ENCODE measurements at places on chromosomes 2 and 18. TPM values are rescaled to one million over a fixed set of nuclear protein-coding genes. Genes with fewer than 3 reads are reported as not detected.

- DNase-seq, result no peak
- H3K4me1 ChIP-seq, result peaks cover 25% of the 10 kb centered on the region
Measured at GRCh38 chr2:96164459-96165184, 19.4 kb upstream of the DUSP2 start.

- H3K27me3 ChIP-seq, result peaks cover 62% of the 10 kb centered on the region
- no peaks in the 10 kb centered on the region for H3K36me3 ChIP-seq
- DNase-seq, result no peak
- no peak overlapping the region for H3K4me3 ChIP-seq
Measured at GRCh38 chr2:172300851-172301250, 126.5 kb upstream of the ITGA6 start.

The IL37 gene
- not detected for total RNA-seq

The MC4R gene
- not detected for total RNA-seq

The NXPH2 gene
- total RNA-seq, result not detected

- H3K27ac ChIP-seq, result no peak overlapping the region
- no peaks in the 10 kb centered on the region for H3K4me1 ChIP-seq
- H3K27me3 ChIP-seq, result peaks cover 45% of the 10 kb centered on the region
Measured at GRCh38 chr2:225378984-225379383, 20.5 kb upstream of the NYAP2 start.

GRCh38 chr2:20530520-20530919, 83.6 kb downstream of the RHOB start:
- H3K27ac ChIP-seq, result no peak overlapping the region
- DNase-seq, result no peak
- peak overlapping the region; percentile 36 for H3K4me3 ChIP-seq
- H3K4me1 ChIP-seq, result peaks cover 2% of the 10 kb centered on the region

- no peaks in the 10 kb centered on the region for H3K4me1 ChIP-seq
- no peak overlapping the region for H3K4me3 ChIP-seq
- H3K27me3 ChIP-seq, result no peaks in the 10 kb centered on the region
- no peak for DNase-seq
Measured at GRCh38 chr2:2874341-2874740, 503.3 kb downstream of the EIPR1 start.

DNA sequence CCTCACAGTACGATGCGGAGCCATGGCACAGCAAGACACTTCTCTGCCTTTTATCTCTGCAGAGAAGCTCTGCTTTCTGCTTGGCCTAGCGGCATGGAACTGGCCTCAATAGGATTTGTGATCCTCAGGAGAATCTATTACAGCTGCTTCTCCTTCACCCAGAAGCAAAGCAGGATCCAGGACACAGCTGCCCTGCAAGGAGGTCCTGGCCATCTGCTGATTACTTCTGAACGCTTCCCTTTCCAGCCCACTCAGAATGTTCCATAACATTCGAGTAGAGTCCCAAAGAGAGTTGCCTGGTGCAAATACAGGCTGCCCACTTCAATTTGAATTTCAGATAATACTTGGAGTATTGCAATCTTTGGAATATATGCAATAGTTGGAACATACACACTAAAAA, 29.2 kb upstream of the KCNS3 start:
- H3K4me3 ChIP-seq, result no peak overlapping the region
- DNase-seq, result no peak
- H3K36me3 ChIP-seq, result no peaks in the 10 kb centered on the region
- peaks cover 57% of the 10 kb centered on the region for H3K27me3 ChIP-seq
- H3K4me1 ChIP-seq, result no peaks in the 10 kb centered on the region

DNA sequence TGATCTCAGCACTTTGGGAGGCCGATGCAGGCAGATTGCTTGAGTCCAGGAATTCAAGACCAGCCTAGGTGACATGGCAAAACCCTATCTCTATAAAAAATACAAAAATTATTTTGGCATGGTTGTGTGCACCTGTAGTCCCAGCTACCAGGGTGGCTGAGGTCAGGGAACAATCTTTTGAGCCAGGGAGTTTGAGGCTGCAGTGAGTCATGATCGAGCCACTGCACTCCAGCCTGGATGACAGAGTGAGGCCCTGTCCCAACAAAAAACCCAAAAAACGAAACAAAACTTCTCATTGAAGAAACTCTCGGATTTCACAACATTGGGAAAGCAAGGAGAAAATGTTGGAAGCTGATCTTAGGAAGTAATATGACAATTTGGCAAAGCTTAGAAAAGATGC, 317.3 kb upstream of the MGAT5 start:
- no peak overlapping the region for H3K4me3 ChIP-seq
- H3K4me1 ChIP-seq, result no peaks in the 10 kb centered on the region
- peaks cover 2% of the 10 kb centered on the region for H3K36me3 ChIP-seq
- DNase-seq, result no peak
- peaks cover 35% of the 10 kb centered on the region for H3K27me3 ChIP-seq
- no peak overlapping the region for H3K27ac ChIP-seq

- no peaks in the 10 kb centered on the region for H3K36me3 ChIP-seq
- H3K27ac ChIP-seq, result peak overlapping the region; percentile 91
- peak; percentile 32 for DNase-seq
- H3K27me3 ChIP-seq, result no peaks in the 10 kb centered on the region
- peaks cover 30% of the 10 kb centered on the region for H3K4me1 ChIP-seq
- H3K4me3 ChIP-seq, result peak overlapping the region; percentile 80
Measured at GRCh38 chr2:113876503-113877387, 13.1 kb upstream of the ACTR3 start.

The ZNF407 gene
- total RNA-seq, result 26.0 TPM

The MGAT4A gene
- total RNA-seq, result 187 TPM

The DAPL1 gene
- total RNA-seq, result not detected

GRCh38 chr2:192215096-192215877, 20.6 kb upstream of the TMEFF2 start:
- no peak for DNase-seq
- no peak overlapping the region for H3K27ac ChIP-seq
- H3K36me3 ChIP-seq, result no peaks in the 10 kb centered on the region
- no peak overlapping the region for H3K4me3 ChIP-seq
- H3K27me3 ChIP-seq, result peaks cover 6% of the 10 kb centered on the region

DNA sequence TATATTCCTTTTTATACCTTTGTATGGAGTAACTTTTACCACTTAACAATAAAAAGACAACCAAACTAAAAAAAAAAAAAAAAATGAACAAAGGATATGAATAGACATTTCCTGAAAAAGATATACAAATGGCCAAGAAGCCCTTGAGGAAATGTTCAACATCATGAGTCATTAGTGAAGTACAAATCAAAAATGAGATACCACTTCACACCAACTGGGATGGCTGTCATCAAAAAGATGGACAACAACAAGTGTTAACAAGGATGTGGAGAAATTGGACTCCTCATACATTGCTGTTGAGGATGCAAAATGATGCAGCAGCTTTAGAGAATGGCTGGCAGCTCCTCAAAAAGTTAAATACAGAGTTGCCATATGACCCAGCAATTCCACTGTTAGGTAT, 22.6 kb upstream of the SCYGR2 start:
- no peak overlapping the region for H3K27ac ChIP-seq
- H3K36me3 ChIP-seq, result peaks cover 3% of the 10 kb centered on the region
- no peak overlapping the region for H3K4me3 ChIP-seq

The SERPINB13 gene
- total RNA-seq, result not detected

- H3K36me3 ChIP-seq, result no peaks in the 10 kb centered on the region
- no peak overlapping the region for H3K27ac ChIP-seq
- no peaks in the 10 kb centered on the region for H3K4me1 ChIP-seq
- H3K4me3 ChIP-seq, result no peak overlapping the region
- H3K27me3 ChIP-seq, result peaks cover 43% of the 10 kb centered on the region
Measured at GRCh38 chr2:173050684-173051083, 25.0 kb upstream of the MAP3K20 start.

DNA sequence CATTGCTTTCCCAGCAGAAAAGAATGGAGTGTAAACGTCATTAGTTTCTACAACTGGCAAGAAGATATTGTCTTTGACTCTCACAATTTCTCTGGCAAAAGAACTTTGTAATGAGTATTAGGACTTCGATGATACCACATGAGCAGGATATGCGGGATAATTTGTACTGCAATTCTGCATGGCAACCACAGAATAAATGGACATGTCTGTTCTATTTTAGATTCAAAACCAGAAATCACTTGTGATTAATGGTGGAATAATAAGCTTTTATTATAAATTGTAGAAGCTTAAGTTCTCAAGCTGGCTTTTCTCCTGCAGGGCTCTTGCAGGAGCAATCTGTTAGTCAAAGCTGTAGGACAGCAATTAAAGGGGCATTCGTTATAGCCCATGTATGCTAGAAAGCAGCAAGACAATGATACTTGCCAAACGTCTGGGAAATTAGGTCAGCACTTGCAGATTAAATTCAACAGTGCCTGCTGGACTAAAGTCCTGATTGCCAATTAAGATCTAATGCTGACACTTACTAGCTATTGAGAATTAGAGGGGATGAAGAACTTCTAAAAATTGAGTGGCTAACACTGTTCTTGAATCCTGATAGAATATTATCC, 177.9 kb downstream of the PTH2R start:
- no peak overlapping the region for H3K27ac ChIP-seq
- H3K4me3 ChIP-seq, result no peak overlapping the region
- no peaks in the 10 kb centered on the region for H3K27me3 ChIP-seq
- DNase-seq, result no peak
- no peaks in the 10 kb centered on the region for H3K36me3 ChIP-seq

GRCh38 chr2:55581874-55582547, 35.4 kb downstream of the PPP4R3B start:
- no peaks in the 10 kb centered on the region for H3K27me3 ChIP-seq
- H3K36me3 ChIP-seq, result peaks cover 4% of the 10 kb centered on the region
- H3K4me3 ChIP-seq, result no peak overlapping the region
- H3K27ac ChIP-seq, result peak overlapping the region; percentile 86
- peaks cover 7% of the 10 kb centered on the region for H3K4me1 ChIP-seq

- no peak for DNase-seq
- no peak overlapping the region for H3K27ac ChIP-seq
- H3K27me3 ChIP-seq, result no peaks in the 10 kb centered on the region
- no peaks in the 10 kb centered on the region for H3K4me1 ChIP-seq
- H3K4me3 ChIP-seq, result no peak overlapping the region
Measured at GRCh38 chr18:28723506-28723905, 546.6 kb upstream of the CDH2 start.

- H3K4me3 ChIP-seq, result no peak overlapping the region
- H3K36me3 ChIP-seq, result peaks cover 3% of the 10 kb centered on the region
- no peaks in the 10 kb centered on the region for H3K27me3 ChIP-seq
Measured at GRCh38 chr18:46152436-46152807, 48.2 kb downstream of the HAUS1 start.

- no peak overlapping the region for H3K4me3 ChIP-seq
- no peaks in the 10 kb centered on the region for H3K27me3 ChIP-seq
- H3K4me1 ChIP-seq, result peaks cover 11% of the 10 kb centered on the region
Measured at GRCh38 chr2:18546567-18546966, 13.9 kb downstream of the RDH14 start.

DNA sequence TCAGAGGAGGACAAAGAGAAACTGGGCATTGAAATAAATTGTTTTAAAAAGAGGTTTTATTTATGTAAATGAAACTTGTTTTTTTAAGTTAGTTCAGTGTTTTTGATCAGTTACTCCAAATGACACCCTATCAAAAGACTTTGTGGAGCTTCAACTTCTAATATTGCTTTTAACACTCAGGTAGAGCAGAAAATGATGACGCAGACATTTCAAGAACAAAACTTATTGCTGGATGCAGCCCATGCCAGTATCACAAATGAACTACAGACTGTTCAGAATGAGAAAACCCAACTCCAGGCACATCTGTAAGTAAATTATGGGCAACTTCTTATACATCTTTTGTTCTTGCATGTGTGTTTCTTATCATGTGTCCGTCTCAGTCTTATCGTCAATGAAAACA, 36.4 kb downstream of the CCDC150 start:
- no peak overlapping the region for H3K4me3 ChIP-seq
- peaks cover 5% of the 10 kb centered on the region for H3K27me3 ChIP-seq
- no peaks in the 10 kb centered on the region for H3K4me1 ChIP-seq
- H3K36me3 ChIP-seq, result peaks cover 2% of the 10 kb centered on the region
- no peak for DNase-seq

- DNase-seq, result no peak
- no peak overlapping the region for H3K4me3 ChIP-seq
- peaks cover 3% of the 10 kb centered on the region for H3K36me3 ChIP-seq
- H3K27ac ChIP-seq, result no peak overlapping the region
- peaks cover 81% of the 10 kb centered on the region for H3K27me3 ChIP-seq
- peaks cover 5% of the 10 kb centered on the region for H3K4me1 ChIP-seq
Measured at GRCh38 chr2:118861731-118862130, 14.3 kb upstream of the EN1 start.

The SCTR gene
- total RNA-seq, result not detected

The VRK2 gene
- total RNA-seq, result 19.8 TPM

DNA sequence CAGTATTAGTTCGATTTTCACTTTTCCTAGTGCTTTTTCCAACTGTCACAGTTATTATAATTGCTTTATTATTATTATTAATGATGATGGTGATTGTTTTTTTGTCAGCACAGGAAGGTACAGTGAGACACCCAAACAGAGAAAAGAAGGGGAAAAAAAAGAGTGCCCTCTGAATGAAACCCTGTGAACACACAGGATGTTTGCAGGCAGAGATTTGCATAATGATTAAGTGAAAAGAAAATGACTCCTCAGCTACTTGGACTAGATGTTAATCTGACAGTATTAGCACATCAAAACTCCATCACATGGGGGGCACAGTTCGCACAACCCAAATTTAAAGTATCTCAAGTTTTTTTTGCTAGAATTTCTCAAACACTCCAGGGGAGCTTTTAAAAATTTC, 32.9 kb downstream of the ADD2 start:
- DNase-seq, result no peak
- H3K4me3 ChIP-seq, result no peak overlapping the region
- H3K36me3 ChIP-seq, result peaks cover 3% of the 10 kb centered on the region

GRCh38 chr2:238703436-238703835, 144.4 kb upstream of the TWIST2 start:
- H3K27me3 ChIP-seq, result peaks cover 21% of the 10 kb centered on the region
- peaks cover 2% of the 10 kb centered on the region for H3K4me1 ChIP-seq
- H3K4me3 ChIP-seq, result no peak overlapping the region
- peaks cover 2% of the 10 kb centered on the region for H3K36me3 ChIP-seq
- H3K27ac ChIP-seq, result no peak overlapping the region

DNA sequence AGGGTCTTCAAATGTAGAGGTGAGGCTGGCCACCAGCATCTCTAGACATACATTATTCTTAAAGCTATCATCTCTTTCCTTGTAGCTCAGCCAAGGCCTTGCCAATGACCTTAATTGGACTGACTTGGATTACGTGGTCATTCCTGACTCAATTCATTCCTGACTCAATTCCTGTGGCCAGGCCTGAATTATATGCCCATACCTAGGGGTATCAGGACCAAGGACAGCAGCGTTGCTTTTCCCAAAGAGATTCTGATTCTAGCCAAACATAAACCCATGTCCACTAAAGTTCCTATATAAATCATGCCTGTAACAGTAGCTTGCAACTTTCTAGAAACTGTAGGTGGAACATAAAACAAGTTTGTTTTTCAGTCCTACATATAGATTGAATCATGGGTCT, 231.7 kb downstream of the ARL6IP6 start:
- H3K27me3 ChIP-seq, result peaks cover 6% of the 10 kb centered on the region
- DNase-seq, result no peak
- peaks cover 3% of the 10 kb centered on the region for H3K4me1 ChIP-seq

GRCh38 chr2:180322781-180323180, 315.7 kb upstream of the CWC22 start:
- H3K36me3 ChIP-seq, result no peaks in the 10 kb centered on the region
- no peaks in the 10 kb centered on the region for H3K4me1 ChIP-seq

The XIRP2 gene
- not detected for total RNA-seq

- H3K4me3 ChIP-seq, result no peak overlapping the region
- H3K27me3 ChIP-seq, result peaks cover 13% of the 10 kb centered on the region
- H3K36me3 ChIP-seq, result no peaks in the 10 kb centered on the region
- peaks cover 5% of the 10 kb centered on the region for H3K4me1 ChIP-seq
- H3K27ac ChIP-seq, result no peak overlapping the region
Measured at GRCh38 chr18:37402735-37403099, 162.9 kb downstream of the CELF4 start.

All from T-helper 17 cell (primary cell).